Left hindlimb (tissue), 1 donor: ENCODE measurements at places on chromosomes 11 and 22.

DNA sequence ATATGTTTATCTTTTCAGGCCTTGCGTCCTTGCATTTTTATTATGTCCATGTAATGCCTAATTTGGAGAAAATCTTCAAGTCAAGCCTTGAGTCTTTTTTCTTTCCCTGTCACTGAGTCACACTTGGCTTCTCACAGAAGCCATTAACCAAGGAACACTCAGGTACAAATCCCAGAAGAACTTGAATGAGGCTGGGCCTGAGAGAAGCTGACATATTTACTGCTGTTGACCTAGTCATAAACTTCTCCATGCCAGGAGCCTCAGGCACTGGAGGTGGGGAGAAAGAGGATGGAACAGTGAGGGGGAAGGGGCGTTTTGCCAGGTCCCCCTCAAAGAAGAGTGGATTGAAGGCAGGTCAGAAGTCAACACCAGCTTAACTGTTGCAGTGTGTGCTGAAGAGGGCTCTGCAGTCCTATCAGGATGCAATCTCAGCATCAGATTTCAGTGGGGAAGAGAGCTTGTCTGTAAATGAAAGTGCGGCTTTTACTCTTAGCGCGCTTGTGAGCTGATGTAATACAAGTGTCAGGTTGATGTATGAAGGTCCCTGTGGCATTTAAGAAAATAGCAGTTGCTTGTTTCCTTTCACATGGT lies 526.0 kb downstream of the ETS1 start:
- DNase-seq = no peak

DNA sequence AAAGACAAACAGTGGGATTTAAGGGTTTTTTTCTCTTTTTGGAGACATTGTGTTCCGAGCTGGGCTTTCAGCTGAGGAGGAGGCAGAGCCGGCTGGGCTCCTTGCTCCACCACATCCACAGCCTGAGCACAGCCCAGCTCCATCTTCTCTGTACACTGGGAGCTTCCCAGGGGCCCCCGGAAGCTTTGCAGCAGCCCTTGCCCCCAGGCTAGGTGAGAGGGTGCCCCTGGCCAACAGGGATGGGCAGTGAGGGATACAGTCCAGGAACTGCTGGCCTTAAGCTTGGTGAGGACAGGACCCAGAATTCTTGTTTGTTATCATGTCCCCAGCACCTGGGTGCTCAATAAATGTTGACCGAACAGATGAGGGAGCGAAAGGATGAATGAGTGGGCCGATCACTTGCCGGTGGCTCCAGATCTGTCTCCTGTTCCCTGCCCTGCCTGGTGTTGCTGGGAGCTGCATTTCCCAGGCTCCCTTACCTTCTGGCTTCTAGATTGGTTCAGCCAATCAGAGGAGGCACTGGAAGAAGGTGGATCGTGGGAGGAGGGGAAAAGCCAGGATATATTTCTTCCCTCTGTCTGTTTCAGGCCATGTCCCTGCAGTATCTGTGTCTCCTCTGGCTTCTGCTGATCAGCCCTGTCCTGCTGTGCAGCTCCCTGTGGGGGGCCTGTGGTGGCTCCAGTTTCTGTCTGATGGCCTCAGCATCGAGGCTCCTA lies 26.5 kb upstream of the NECTIN1 start:
- no peak for DNase-seq

GRCh38 chr11:89495951-89496350 lies 4.8 kb upstream of the NOX4 start:
- no peak for DNase-seq

GRCh38 chr11:115266066-115266639 lies 238.1 kb downstream of the CADM1 start:
- no peak for DNase-seq

DNA sequence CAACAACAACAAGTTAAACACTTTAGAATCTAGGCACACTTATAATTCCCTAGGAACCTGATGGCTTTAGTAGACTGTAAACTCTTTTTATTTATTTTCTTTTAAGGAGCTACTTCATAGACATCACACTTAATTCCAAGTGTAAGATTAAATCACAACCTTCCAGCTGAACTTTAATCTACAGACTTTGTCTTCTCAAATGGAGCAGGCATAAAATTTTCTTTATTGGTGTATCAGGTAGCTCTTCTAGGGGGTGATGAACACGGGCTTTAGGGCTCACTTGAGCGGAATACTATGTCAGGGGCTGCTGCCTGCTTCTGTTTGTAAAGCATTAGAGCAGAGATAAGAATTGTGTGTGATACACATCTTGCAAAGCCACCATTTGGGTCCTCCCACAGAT lies 525.8 kb upstream of the FAT3 start:
- no peak for DNase-seq

GRCh38 chr11:62694455-62695167 lies 5.3 kb upstream of the LRRN4CL start:
- DNase-seq = peak; percentile 69

- peak; percentile 26 for DNase-seq
Measured at GRCh38 chr22:20107471-20107901, 8.4 kb upstream of the RANBP1 start.

DNA sequence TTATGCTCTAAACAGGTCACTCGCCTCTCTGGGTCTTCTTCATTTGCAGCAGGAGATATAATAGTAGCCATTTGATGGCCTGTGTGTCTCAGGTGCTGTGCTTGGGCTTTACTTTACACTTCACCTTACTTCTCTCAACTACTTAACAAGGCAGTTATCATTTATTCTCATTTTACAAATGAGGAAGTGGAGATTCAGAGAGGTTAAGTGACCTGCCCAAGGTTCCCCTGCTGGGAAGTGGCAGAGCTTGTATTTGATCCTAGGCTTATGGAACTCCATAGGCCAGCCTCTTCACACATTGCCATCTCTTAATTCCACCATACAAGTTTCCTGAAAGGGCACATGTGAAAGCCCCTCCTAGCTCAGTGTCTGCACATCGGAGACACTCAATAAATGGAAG lies 30.4 kb downstream of the FAM181B start:
- no peak for DNase-seq

DNA sequence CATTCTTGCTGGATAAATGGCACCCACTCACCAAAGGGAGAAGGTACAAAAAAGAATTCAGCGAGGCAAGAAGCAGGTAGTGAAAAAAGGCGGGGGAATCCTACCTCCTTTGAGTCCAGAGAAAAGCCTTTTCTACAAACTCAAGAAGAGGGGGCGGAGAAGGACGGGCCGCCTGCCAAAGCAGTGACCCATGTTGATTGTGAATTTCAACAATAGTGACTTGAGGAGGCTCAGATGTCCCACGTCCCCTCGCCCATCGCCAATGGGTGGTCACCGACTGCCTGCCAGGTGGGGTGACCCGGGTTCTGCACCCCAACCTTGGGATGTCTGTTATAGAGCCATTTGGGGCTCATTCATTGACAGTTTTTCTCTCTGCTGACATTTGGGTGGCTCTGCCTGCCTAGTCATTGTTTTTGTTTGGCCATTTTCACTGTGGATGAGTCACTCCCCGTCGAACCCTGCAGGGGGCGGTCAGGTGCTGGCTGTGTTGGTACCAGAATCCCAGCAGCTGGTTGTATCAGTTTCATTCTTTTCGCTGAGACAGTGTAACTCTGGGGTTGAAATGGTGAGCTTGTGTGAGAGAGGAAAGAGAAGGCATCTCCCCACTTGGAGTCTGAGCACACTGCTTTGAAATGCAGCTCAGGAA lies 163.4 kb upstream of the NCAM1 start:
- no peak for DNase-seq

- no peak for DNase-seq
Measured at GRCh38 chr11:19370100-19370861, 129.5 kb upstream of the E2F8 start.

DNA sequence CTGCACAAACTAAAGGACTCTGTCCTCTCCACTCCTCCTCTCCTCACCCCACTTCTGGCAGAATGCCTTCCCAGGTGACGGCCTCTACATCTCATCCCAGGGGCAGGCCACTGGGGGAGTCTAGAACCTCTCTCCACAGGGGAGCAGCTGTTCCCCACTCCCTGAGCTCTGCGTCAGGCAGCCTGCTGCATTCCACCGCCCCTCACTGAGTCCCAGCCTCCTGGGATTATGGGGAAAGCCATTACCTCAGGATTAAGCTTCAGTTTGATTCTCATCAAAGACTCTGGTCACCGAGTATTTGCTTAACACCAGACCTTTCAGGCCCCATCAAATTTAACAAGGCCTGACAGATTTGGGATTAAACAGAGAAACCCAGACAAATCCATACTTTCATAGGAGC lies 405.9 kb downstream of the NXPE2 start:
- DNase-seq = no peak

DNA sequence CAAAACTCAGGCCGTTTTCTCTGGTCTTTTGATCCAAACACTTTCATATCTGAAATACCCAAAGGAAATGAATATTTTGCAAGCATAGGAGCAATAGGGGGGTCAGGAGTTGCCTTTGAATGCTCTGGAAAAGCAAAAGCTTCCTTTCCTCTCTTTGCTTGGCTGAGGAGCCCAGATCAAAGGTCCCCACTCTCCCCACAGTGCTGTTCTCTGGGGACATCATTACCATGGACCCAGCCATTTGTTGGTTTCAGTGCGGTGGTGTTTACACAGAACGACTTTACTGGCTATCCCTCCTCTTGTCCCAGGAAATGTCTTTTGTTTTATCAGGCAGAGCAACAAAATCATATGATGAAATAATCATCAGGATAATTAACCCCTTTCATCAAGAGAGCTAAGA lies 1089.1 kb downstream of the TBC1D22A start:
- no peak for DNase-seq

GRCh38 chr11:32529994-32530588 lies 53.5 kb upstream of the EIF3M start:
- no peak for DNase-seq

- DNase-seq = no peak
Measured at GRCh38 chr11:65206441-65206841, 24.7 kb downstream of the CAPN1 start.

DNA sequence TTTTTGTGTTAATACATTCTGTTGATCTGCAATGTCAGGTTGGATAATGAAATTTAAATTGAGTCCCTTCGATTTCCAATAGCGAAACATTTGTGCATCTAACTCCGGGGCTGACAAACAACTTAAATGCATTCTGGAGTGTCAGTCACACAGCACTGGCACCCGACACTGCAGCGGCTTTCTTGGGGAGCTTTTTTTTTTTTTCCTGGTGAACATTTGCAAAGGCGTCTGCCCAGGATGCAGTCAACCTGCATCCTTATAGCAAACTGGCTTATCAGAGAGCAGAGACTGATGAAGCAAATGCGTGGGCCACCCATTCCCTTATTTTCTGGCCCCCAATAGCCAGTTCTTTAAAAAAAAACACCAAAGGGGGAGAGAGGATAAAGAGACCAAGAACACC lies 1167.7 kb downstream of the LRRC4C start:
- no peak for DNase-seq

DNA sequence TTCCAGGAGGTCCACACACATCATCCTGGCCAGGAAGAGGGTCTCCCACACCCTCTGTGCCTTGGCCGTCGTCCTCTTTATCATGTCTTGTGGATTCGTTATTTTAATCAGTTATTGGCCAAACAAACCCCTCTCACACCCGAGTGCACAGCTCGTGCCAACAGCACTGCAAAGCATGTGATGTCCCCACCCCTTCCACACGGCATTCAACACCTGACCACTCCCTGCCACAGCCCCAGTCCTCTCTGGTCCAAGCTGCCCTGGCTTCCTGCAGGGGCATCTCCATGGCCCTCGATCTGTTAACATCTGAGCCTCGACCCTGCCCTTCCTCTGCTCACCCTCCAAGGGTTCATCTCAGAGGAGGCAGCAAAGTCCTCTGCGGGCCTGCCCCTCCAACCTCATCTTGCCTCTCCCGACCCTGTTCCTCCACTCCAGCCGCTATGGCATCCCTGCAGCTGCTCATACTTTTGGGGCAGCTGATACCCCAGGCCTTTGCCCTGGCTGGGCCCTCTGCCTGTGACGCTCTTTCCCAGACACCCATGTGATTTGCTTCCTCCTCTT lies 14.0 kb downstream of the MYEOV start:
- DNase-seq = no peak

- DNase-seq = no peak
Measured at GRCh38 chr11:86438685-86439084, 64.0 kb downstream of the CCDC81 start.

DNA sequence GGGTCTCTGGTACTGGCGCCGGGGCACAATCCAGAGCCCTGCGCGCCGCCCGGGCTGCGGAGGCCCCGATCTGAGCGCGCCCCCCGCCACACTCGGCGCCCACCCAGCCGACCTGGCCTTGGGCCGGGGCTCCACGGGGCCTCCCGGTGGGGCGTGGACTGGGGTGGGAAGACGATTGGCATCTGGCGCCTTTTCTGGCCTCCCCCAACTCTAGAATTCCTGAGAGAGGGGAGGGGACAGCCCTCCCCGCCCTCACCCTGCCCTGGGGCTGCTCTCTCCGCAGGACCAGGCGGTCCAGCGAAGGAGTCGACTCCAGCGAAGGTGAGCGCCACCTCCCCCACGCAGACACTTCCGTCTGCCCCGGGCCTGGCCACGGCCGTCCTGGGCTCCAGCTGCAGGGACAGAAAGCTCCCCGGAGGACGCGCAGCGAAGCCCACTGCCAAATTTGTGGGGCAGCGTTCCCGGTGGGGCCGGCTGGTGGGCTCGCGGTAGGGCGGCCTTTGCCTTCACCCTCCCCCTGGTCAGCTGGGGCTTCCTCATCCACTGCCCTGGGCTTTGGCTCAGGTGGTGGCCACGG lies 593 bp downstream of the SSH3 start:
- DNase-seq = peak; percentile 45

GRCh38 chr11:1600626-1601025 lies 2.5 kb upstream of the KRTAP5-2 start:
- no peak for DNase-seq

GRCh38 chr22:40567106-40567505 lies 69.4 kb downstream of the MRTFA start:
- DNase-seq = no peak

- DNase-seq = no peak
Measured at GRCh38 chr11:3183523-3183922, 18.4 kb upstream of the OSBPL5 start.

- DNase-seq = peak; percentile 85
Measured at GRCh38 chr11:124898711-124899110, 1.0 kb upstream of the ROBO4 start.

- DNase-seq = peak; percentile 33
Measured at GRCh38 chr22:21446827-21447690, 20.1 kb upstream of the TMEM191C start.

GRCh38 chr11:97332271-97332670 lies 942.5 kb downstream of the JRKL start:
- DNase-seq = no peak

GRCh38 chr22:49320714-49321476 lies 506.8 kb downstream of the BRD1 start:
- no peak for DNase-seq

DNA sequence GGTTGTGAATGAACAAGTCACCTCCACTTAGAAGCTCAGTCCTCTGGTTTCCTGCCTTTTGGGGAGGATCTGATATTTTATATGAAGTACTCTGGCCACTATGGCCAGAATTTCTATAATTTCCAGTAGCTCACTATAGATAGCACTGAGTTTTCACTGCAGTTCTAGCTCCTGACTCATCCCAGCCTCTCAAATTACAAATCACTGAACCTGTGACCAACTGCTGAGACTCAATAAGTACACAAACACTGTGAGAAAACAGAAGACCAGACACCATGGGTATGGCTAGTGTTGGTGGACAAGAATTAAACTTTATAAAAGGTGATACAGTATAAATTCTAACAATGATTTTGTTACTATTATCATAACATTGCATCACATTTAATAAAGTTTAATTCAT lies 47.1 kb upstream of the UCP3 start:
- no peak for DNase-seq

- peak; percentile 93 for DNase-seq
Measured at GRCh38 chr11:65290448-65291165, 24.1 kb upstream of the CDC42EP2 start.
